ENCODE measurements at places on chromosomes 4 and X.

DNA sequence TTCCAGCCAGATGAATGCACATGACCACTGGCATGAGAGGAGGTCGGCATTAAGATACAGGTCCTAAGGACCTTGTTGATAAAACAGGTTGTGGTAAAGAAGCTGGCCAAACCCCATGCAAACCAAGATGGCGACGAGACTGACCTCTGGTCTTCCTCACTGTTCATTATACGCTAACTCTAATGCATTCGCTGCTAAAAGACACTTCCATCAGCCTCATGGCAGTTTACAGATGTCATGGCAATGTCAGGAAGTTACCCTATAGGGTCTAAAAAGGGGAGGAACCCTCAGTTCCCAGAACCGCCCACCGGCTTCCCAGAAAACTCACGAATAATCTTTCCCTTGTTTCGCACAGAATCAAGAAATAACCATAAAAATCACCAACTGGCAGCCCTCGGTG is 182.4 kb downstream of the DHRSX start:
- DNase-seq: no peak
- no peaks in the 10 kb centered on the region for H3K36me3 ChIP-seq
- H3K27ac ChIP-seq: no peak overlapping the region
- H3K27me3 ChIP-seq: no peaks in the 10 kb centered on the region

DNA sequence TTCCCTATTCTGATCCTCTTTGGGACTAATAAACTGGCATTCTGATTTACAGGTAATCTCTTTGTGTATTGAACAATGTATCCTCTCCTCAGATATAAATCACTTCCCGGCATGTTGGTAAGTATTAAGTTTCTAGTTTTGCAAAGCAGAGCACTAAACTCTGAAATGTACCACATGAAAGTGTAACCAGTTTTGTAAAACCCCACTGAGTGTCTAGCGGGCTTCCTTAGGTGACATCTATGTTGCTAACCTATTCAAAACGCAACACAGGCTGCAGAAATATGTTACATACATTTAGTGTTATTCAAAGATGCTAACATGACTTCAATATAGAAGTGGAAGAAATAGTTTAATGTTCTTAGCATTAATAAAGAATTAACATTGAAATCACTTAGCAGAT is 25.2 kb downstream of the DNAJB14 start:
- no peak overlapping the region for H3K4me3 ChIP-seq
- H3K36me3 ChIP-seq: no peaks in the 10 kb centered on the region
- peak; percentile 16 for DNase-seq
- H3K27ac ChIP-seq: no peak overlapping the region
- H3K27me3 ChIP-seq: no peaks in the 10 kb centered on the region
- H3K4me1 ChIP-seq: peaks cover 4% of the 10 kb centered on the region

DNA sequence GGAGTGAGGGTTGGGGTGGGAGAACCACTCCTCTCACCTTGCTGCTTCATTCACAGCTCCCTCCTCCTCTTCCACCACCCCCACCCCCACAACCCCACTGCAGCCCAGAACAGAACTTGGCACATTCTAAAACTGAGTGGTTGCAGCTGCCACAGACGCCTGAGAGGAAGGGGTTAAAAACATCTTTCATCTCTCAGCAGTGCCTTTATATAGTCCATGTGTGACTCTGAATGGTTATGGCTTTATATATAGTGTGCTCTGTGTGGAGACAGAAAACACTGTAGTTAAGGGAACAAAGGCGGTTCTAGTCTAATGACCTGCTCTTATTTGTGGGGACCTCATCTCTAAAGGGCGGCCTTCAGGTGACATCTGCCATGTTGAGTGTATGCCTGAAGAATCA is 144.8 kb downstream of the BCOR start:
- H3K36me3 ChIP-seq: no peaks in the 10 kb centered on the region
- no peaks in the 10 kb centered on the region for H3K4me1 ChIP-seq
- no peak overlapping the region for H3K4me3 ChIP-seq
- no peaks in the 10 kb centered on the region for H3K27me3 ChIP-seq
- no peak for DNase-seq
- H3K27ac ChIP-seq: no peak overlapping the region

DNA sequence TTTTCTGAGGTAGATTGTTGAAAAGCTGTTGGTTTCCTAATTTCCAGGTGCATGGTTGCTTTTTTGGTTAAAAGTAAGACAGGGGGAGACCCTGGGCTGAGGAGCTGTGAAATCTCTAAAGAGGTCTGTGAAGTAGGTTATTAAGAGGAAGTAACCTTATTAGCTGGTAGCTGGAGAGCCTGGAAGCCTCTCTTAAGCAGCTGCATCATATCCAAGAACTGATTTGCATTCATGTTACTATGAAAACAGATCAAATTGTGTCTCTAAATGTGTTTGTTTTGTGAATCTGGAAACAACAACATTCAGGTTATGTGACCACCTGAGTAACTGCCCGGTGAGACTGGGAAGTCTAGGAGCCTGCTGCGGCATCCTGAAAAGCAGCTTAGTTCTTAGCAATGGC is 54.1 kb downstream of the ARHGAP10 start:
- no peaks in the 10 kb centered on the region for H3K36me3 ChIP-seq
- no peak overlapping the region for H3K4me3 ChIP-seq
- no peaks in the 10 kb centered on the region for H3K27me3 ChIP-seq
- no peak for DNase-seq

DNA sequence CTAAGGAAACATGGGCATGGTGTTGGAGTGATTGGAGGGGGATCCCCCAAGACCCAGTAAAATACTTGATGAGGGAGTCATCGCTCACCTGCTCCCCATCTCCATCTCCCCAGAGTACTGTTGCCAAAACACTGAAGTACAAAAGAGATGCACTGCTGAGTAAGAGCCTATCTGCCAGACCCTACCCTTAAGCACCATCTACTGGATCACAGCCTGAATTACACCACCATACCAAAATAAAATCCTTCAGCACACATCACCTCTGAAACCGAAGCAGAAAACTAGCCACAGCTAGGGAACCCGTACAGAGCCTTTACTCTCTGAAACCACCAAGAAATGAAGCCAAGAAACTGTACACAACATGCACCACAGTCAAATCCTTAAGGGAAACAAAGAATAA is 466.3 kb upstream of the ACTRT1 start:
- no peak for DNase-seq
- no peaks in the 10 kb centered on the region for H3K36me3 ChIP-seq
- H3K27ac ChIP-seq: no peak overlapping the region
- H3K4me3 ChIP-seq: no peak overlapping the region

DNA sequence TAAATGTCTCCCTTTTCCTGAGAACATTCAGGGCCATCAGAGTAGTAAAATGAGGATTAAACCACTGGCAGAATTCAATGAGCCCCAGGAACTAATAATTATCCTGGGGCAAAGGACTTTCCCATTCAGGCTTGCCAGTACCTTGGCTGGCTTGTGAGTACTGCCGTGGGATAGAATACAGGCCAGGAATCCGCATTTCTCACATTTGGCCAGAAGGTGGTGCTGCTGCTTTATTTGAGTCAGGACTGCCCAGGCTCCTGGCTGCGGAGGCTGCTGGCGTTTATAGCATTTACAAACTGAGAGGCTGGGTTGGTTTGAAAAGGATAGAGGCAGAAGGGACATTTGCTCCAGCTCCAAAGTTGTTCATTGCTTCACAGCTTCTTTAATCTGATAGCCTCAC is 91.4 kb downstream of the RTL9 start:
- no peaks in the 10 kb centered on the region for H3K27me3 ChIP-seq
- no peaks in the 10 kb centered on the region for H3K36me3 ChIP-seq
- H3K4me3 ChIP-seq: no peak overlapping the region
- H3K27ac ChIP-seq: no peak overlapping the region
- DNase-seq: peak; percentile 44
- H3K4me1 ChIP-seq: no peaks in the 10 kb centered on the region

GRCh38 chrX:53281963-53282695 is 745 bp upstream of the IQSEC2 start:
- no peak overlapping the region for H3K27ac ChIP-seq
- no peak overlapping the region for H3K4me3 ChIP-seq
- H3K27me3 ChIP-seq: no peaks in the 10 kb centered on the region
- H3K36me3 ChIP-seq: no peaks in the 10 kb centered on the region

DNA sequence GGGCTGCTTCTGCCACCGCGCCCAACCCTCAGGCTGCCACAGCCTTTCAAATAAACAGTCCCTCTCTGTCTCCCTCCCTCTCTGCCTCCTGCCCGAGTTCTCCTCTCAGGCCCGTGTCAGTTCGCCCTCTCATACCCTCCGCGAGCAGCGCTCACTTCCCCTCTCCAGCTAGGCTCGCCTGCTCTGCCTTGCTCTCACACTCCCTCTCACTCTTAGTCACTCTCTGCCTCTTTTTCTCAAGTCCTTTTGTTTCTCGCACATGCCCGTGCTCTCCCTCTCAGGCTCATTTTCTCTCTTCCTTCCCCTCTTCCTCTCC is 3.2 kb downstream of the EFNB1 start:
- no peak overlapping the region for H3K27ac ChIP-seq
- no peak overlapping the region for H3K4me3 ChIP-seq
- H3K27me3 ChIP-seq: no peaks in the 10 kb centered on the region
- H3K36me3 ChIP-seq: no peaks in the 10 kb centered on the region

DNA sequence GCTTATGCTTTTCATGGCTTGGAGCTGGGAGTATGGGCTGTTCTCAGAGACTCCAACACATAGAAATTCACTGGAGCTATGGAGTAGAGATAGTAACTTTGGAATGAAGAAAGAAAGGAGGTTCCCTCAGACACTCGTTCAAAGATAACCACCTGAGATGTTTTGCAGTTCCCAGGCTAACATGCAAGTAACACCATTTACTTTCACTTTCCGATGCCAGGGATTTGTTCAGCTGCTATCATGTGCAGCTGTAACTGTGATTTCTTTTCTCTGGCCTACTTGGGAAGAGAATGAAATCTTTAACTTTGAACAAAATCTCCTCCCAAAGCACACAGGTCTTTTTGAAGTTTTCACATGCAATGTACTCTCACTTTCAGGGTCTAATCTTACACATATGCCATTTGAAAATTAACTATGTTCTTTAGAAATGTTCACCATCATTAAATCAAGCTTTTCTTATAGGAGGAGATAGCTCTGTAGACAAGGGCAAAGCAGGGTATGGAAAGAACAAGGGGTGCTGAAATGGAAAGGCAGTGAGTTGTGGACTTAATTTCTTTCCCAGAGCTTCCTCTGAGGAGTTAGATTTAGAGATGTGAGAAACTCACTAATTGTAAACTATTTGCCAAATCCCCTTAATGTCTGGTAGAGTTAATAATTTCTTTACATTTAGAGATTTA is 514.3 kb downstream of the PDHA2 start:
- H3K4me3 ChIP-seq: no peak overlapping the region
- no peaks in the 10 kb centered on the region for H3K27me3 ChIP-seq
- no peak for DNase-seq

DNA sequence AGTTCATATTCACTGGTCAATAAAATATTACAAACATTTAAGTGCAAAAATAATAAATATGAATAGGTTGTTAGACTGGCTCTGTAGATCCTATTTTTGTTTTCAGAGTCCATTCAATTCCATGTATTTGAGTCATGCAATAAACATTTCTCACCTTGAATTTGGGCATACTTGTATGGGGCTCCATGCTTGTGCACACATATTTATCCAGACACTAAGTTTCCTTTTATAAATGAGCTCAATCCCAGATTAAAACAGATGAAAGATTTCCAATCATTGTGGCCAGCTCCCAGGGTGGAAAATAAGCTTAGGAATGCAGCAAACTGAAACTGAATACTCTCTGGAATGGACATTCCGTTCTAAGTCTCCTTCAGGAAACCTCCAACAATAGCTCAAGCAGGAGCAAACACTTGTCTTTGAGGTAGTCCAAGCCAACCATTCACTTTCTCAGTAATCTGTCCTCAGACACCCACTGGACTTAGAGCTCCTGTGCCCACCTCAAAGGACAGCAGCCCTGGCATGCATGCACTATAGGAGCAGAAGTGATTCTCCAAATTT is 16.4 kb downstream of the DMD start:
- H3K27me3 ChIP-seq: no peaks in the 10 kb centered on the region
- H3K36me3 ChIP-seq: no peaks in the 10 kb centered on the region
- H3K4me3 ChIP-seq: no peak overlapping the region
- no peak overlapping the region for H3K27ac ChIP-seq

DNA sequence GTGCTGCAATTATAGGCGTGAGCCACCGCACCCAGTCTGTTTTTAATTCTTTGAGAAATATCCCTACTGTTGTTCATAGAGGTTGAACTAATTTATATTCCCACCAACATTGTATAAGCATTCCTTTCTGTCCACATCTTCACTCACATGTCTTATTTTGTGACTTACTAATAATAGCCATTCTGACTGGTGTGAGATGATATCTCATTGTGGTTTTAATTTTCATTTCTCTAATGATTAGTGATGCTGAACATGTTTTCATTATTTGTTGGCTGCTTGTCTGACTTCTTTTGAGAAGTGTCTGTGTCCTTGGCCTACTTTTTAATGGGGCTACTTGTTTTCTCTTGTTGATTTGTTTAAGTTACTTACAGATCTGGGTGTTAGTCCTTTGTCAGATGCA is 310.9 kb upstream of the MAOA start:
- H3K4me1 ChIP-seq: no peaks in the 10 kb centered on the region
- H3K27me3 ChIP-seq: no peaks in the 10 kb centered on the region
- no peak overlapping the region for H3K27ac ChIP-seq
- DNase-seq: no peak
- no peak overlapping the region for H3K4me3 ChIP-seq

DNA sequence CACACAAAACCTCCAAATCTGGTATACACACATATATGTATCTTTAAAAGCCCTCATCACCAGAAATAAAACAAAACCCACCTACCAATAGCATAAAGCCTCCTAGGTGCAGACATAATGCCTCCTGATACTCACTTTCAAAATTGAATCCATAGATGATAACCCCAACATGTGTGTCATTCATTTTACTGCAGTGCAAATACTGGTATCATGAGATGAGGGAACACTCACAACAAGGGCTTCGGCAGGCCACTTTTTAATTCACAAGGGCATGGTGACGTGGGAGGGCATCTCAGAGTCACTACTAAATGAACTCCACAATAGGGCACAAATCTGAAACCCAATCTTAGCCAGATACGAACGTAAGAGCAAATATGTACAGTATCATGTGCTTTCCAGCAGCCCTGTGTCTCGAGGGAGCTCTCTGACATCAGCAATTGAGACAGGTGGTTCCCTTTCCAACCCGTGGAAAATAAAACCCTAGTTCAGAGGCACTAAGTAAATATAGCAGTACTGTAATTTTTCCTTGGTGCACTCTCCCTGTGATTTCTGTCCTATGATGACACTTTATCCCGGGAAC is 14.1 kb upstream of the PPARGC1A start:
- no peaks in the 10 kb centered on the region for H3K27me3 ChIP-seq
- H3K4me3 ChIP-seq: no peak overlapping the region
- DNase-seq: no peak
- H3K4me1 ChIP-seq: no peaks in the 10 kb centered on the region
- no peak overlapping the region for H3K27ac ChIP-seq

- no peak overlapping the region for H3K27ac ChIP-seq
- H3K4me1 ChIP-seq: no peaks in the 10 kb centered on the region
- no peak for DNase-seq
These were observed 237.2 kb upstream of the ITM2A start for GRCh38 chrX:79604364-79604763.

GRCh38 chr4:47519239-47519883 is 34.3 kb downstream of the ATP10D start:
- H3K4me3 ChIP-seq: no peak overlapping the region
- no peaks in the 10 kb centered on the region for H3K4me1 ChIP-seq
- H3K27ac ChIP-seq: no peak overlapping the region
- DNase-seq: no peak
